ENCODE measurements at places on chromosomes 3 and 15. TPM values are rescaled to one million over a fixed set of nuclear protein-coding genes. Genes with fewer than 3 reads are reported as not detected.

- DNase-seq: no peak
Observed at GRCh38 chr3:159749406-159749805, 239.2 kb upstream of the IL12A start.

Gene SCAMP5
- 4.2 TPM for polyA plus RNA-seq

DNA sequence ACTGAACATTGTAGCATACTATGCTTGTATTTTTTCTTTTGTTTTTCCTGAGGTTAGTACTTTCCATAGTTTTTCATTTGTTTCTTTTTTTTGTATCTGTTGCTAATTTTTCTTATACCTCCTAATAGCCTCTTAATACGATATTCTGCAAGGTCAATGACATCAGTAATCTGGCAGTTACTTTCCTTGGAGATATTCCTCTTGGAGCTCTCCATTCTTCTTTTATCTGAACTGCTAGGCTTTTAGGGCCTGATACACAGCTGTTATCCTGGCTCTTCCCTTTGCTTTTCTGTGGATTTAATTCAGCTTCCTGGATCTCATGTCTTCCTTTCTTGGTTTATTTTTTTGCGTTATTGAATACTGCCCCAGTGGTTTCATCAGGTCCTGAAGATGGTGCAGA is 12.9 kb downstream of the ALPK3 start:
- DNase-seq: peak; percentile 80

Gene CCR2
- polyA plus RNA-seq: 1.1 TPM

Gene TMEM39A
- polyA plus RNA-seq: 35.7 TPM

Gene THUMPD3
- 35.1 TPM for polyA plus RNA-seq

Gene MAGEL2
- 18.4 TPM for polyA plus RNA-seq

Gene LRRN1
- polyA plus RNA-seq: 92.0 TPM

DNA sequence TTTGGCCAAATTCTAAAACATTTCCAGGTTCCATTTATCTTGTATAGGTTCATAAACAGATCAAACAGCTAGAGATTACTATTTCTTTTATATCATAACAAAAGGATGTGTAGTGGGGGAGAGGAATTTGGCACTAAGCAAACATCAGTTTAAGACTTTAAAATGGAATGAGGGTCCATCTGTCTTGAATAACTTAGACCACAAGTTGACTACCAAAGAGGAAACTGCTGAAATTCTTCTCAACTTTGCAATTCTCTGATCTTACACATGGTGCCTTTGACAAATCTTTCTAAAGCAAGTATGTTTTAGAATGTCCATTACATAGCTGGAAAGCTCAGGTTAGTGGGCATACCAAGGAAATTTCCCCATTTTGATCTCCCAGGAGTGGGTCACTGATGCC is 140.5 kb upstream of the ADAMTS9 start:
- no peak for DNase-seq

Gene PLXNA1
- 49.4 TPM for polyA plus RNA-seq
